ENCODE measurements at places on chromosomes 3 and 15. TPM values are rescaled to one million over a fixed set of nuclear protein-coding genes. Genes with fewer than 3 reads are reported as not detected.

- no peak for DNase-seq
- peaks cover 2% of the 10 kb centered on the region for H3K36me3 ChIP-seq
Observed at GRCh38 chr3:41370307-41370706, 171.0 kb downstream of the CTNNB1 start.

DNA sequence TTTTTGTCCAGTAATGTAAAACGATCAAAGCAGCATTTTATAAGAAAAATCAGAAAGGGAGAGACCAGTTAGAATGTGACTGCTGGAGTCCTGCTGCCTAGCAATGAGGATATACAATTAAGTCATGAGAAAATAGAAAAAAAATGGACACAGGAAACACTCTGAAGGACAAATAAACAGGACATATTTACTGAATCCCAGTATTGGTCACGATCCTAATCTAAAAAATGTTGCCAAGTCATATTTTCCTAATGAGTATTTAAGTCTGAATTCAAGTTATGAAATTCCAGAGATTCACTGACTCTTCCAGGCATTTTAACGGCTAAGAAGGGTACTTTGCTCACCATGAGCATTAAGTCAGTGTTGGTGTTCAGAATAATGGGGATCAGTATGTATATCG is 154.3 kb upstream of the CCDC54 start:
- DNase-seq = no peak
- no peaks in the 10 kb centered on the region for H3K27me3 ChIP-seq
- no peak overlapping the region for H3K4me3 ChIP-seq
- no peak overlapping the region for H3K27ac ChIP-seq
- H3K36me3 ChIP-seq = no peaks in the 10 kb centered on the region

DNA sequence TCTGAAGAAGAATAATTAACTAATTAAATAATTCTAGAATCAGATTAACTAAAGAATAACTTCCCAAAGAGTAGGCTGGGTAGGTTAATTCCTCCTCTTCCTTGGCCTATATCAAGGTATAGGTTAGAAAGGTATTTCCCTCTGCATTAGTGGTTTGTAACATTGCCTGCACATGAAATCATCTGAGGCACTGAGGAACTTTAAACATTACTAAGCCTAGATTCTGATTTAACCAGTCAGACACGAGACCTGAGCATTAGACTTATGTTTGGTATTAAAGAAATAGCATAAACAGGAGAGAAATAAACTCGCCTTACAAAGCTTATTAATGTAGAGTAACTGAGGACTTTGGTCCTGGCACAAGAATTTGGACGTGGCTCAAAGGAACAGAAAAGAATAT is 84.2 kb downstream of the FGF7 start:
- peaks cover 10% of the 10 kb centered on the region for H3K36me3 ChIP-seq
- DNase-seq = no peak
- H3K27me3 ChIP-seq = no peaks in the 10 kb centered on the region
- no peaks in the 10 kb centered on the region for H3K4me1 ChIP-seq
- no peak overlapping the region for H3K4me3 ChIP-seq

The FETUB gene
- not detected for total RNA-seq

DNA sequence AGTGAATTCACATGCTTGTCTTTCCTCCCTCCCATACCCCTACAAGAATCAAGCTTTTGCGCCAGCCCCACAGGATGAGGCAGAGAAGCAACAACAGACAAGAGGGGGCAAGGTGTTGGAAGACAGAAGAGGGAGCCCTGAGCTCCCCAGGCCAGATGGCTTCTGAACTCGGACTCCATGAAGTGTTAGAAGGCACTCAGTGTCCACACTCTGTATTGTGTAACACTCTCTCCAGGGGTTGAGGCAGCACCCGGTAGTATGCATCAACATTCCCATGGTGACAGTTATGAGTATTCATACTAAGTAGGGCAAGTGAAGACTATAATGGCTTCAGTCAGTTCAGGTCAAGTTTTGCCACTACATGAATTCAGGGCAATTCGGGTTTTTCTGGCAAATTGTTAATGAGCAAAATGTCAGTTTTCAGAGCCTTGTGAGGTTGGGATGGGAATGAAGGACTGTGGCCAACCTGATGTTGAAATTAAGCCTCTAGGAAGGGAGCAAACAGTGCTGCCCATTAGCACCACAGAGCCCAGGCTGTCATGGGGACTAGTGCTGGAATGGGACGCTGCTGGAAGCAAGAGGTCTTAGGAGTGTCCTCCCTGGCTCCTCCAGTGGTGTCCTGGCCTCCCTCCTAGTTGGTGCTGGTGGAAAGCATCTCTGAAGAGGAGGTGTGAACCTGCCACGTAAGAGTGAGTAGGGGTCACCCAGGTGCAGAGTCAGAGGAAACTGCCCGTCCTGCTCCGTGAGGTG is 79.4 kb downstream of the KLF15 start:
- H3K4me1 ChIP-seq = no peaks in the 10 kb centered on the region
- no peak overlapping the region for H3K4me3 ChIP-seq
- no peak overlapping the region for H3K27ac ChIP-seq
- DNase-seq = no peak

DNA sequence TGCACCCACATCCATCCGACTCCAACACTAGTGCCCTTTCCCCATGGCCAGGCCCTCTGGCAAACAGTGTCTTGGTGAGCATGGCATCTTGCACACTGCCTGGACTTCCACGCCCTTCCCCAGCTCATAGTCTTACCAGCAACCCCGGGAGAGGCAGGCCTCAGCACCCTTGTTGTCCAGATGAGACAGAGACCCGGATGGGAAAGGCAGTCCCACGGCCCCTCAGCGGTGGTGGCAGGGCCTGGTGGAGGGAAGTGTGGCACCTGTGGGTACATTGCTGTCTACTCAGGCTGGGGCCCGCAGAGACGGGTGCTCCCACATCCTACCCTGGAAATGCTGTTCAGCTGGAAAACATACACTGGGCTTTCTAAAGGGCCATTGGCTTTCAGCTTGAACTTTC is 28.4 kb downstream of the HDAC11 start:
- no peaks in the 10 kb centered on the region for H3K27me3 ChIP-seq
- DNase-seq = no peak
- H3K4me1 ChIP-seq = peaks cover 17% of the 10 kb centered on the region
- H3K4me3 ChIP-seq = no peak overlapping the region
- H3K36me3 ChIP-seq = no peaks in the 10 kb centered on the region
- H3K27ac ChIP-seq = no peak overlapping the region

The SGO1 gene
- total RNA-seq = 9.6 TPM

DNA sequence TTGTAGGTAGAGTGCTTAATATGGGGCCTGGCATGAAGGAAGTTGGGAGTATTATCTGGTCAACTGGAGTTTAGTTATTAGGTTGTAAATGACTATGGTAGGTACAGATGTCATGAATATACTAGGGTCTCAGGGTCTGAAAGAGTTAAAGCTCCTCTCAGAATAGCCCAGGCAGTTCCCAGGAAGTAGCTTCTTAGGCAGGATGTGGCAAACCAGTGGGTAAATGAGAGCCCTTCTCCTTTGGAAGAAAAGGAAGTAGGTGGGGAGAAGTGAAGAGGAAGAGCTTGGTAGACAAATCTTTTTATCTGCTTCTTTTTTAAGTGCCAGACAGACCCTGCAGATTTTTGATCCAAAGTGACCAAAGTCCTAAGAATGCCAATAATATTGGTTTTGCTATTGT is 24.5 kb downstream of the MAP2K1 start:
- no peaks in the 10 kb centered on the region for H3K27me3 ChIP-seq
- DNase-seq = no peak
- no peak overlapping the region for H3K27ac ChIP-seq
- H3K4me3 ChIP-seq = no peak overlapping the region
- no peaks in the 10 kb centered on the region for H3K36me3 ChIP-seq

DNA sequence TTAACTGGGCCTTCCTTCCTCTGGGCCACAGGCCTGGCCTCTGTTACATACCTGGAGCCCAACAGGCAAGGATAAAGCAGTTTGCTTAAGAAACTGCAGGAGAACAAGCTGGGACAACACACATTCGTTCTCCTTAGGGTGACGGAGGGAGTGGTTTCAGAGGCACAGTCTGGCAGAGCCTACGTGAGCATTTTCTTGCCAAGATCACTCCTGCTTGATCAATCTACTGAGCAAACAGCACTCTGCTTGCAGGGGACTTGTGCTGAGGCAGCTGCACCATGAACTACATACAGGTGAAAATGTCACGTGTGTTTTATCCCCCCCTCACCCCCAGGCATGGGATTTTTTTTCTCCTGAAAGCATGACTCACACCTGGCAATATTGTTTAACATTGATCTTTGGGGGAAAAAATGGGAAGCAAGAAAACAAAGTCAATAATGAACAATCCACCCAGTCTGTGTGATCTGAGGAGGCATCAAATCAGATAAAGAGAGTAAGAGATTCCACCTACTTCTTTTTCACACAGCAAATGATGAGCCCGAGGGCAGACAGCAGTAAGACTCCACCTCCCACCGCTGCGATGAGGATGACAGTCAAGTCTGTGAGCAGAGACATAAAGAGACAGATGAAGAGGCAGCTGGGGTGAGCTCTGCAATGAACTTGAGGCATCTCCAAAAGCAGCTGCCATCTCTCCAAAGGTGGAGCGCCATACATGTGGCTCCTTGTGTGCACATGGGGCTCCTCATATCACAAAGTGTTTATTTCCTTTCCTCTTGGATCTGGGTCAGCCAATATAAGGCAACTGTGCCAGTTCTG is 57.4 kb downstream of the CDCP1 start:
- H3K27me3 ChIP-seq = no peaks in the 10 kb centered on the region
- H3K36me3 ChIP-seq = peaks cover 2% of the 10 kb centered on the region
- no peak for DNase-seq

All from mesothelial cell of epicardium (in vitro differentiated cells).